Activated CD4-positive, alpha-beta T cell treated with anti-CD3 and anti-CD28 coated beads, Interleukin-2, amount 50 U/mL, for 4 hours (primary cell): ENCODE measurements at places on chromosomes 2 and 18.

GRCh38 chr18:74012954-74013630, 134.5 kb downstream of the FBXO15 start:
- no peak for DNase-seq

DNA sequence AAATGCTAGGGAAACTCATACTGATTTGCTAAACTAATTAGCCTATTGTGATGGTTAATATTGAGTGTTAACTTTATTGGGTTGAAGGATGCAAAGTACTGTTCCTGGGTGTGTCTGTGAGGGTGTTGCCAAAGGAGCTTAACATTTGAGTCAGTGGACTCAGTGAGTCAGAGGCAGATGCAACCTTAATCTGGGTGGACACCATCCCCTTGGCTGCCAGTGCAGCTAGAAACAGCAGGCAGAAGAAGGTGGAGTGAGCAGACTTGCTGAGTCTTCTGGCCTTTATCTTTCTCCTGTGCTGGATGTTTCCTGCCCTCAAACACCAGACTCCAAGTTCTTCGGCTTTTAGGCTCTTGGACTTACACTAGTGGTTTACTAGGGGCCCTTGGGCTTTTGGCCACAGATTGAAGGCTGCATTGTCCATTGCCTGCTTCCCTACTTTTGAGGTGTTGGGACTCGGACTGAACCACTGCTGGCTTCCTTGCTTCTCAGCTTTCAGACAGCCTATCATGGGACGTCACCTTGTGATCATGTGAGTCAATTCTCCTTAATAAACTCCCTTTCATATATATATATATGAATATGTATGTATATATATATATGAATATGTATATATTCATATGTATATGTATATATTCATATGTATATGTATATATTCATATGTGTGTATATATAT, 69.7 kb downstream of the RPRM start:
- DNase-seq: no peak

GRCh38 chr2:143183804-143184463, 54.7 kb downstream of the ARHGAP15 start:
- no peak for DNase-seq

GRCh38 chr2:144553379-144553778, 33.5 kb upstream of the ZEB2 start:
- no peak for DNase-seq

- DNase-seq: no peak
Observed at GRCh38 chr18:31563778-31564177, 27.9 kb upstream of the TTR start.

GRCh38 chr18:37787452-37787851, 221.9 kb upstream of the CELF4 start:
- DNase-seq: no peak

DNA sequence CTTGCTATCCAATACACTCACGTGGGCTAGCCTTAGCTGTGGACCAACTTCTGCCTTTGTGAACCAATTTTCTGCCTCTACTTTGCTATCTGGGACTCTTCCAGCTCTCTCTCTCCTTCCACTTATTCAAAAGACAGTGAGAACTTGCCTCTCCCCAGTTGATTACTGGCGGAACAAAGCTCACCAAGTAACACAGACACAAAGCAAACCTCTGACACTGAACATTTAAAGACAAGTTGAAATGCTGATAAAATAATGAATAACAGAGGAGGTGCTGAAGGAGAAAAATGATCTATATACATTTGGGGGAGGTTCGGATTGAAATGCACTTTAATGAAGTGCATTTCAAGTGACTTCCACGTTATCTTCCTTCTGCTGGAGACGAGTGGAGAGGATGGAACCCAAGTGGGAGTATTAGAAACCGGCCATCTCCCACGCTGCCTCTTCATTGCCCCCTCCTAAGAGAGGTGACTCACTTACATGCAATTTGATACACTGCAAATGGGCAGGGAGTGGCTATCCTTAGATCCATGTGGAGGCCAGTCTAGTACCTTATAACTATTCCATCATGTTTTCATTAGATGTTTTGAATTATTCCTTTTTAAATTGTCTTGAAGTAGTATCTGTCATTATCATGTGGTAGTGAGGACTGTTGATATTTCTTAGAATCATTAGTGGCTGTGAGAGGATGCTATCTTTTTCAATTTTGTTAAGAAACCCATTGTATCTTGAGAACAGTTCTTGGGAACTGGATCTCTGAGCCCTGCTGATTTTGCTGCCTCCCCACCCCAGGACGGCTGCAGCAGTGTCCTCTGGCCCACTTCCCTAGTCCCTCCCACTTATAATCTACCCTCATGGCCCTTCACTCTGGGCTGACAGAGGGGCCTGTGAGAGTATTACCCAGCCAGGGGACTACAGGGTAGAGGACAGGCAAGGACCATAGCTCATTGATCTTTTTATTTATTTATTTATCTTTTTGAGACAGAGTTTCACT, 6.0 kb upstream of the GLI2 start:
- DNase-seq: no peak

DNA sequence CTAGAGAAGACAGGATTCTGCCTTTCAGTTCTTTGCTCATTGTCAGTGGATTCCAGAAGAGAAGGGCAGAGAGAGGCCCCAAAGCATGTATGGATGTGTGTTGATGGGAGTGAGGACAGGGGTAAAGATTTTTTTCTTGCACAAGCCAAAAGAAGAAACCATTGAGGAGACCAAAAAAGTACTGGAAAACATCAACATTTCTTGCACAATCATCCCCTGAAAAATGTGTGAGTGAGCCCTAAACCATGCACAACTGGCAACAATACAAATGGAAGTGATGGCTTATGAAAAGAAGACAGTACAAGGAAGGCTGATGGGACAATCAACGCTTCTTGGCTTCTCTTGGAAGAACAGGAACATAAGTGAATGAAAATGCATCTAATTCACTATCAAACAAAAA, 5.6 kb upstream of the SMAD7 start:
- DNase-seq: no peak

GRCh38 chr2:54903736-54904554, 146.3 kb downstream of the RTN4 start:
- peak; percentile 41 for DNase-seq

DNA sequence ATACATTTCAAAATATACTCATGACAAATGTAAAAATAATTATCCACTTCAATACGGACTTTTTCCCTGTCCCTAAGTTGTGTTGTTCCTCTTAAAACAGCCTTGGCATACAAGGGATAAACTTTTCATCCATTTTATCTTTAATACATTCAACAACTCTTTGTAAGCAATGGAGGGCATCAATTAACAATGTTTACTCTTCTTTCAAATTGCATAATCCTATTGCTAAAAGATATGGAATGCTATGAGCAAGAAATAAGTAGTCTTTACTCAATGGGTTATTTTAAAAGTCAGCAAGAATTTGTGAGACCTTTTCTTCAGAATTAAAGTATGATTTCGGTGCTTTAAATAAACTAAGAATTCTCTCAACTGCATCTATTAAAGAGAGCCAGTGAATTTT, 41.9 kb downstream of the SCN9A start:
- DNase-seq: no peak

- DNase-seq: peak; percentile 42
Observed at GRCh38 chr2:207073801-207074678, 91.7 kb downstream of the KLF7 start.

GRCh38 chr2:172813314-172813888, 77.8 kb downstream of the RAPGEF4 start:
- DNase-seq: no peak

GRCh38 chr2:51413726-51414125, 381.8 kb upstream of the NRXN1 start:
- DNase-seq: no peak

- no peak for DNase-seq
Observed at GRCh38 chr18:22913861-22914260, 19.3 kb upstream of the RBBP8 start.

DNA sequence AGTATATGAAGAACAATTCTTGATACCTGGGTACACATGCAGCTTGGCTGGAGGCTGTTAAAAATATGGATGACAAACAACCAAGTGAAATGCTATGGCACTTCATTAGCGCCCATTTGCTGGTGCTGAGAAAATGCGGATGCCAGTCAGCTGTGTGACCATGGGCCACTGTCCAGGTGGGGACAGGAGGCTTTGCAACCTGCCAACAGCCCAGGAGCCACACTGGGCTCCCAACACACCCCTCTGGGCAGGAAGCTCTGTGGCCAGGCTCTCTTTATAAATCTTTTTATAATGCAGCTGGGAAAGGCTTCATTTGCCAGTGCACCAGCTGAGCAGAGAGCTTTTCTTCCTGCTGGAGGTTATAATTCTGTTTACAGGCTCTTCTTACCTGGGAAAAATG, 19.9 kb downstream of the RNF144A start:
- no peak for DNase-seq
